Occipital lobe (tissue), 3 donors: ENCODE measurements at places on chromosomes 6 and 20. TPM values are rescaled to one million over a fixed set of nuclear protein-coding genes. Genes with fewer than 3 reads are reported as not detected.

The SPATA25 gene
- 1.7 TPM for total RNA-seq

DNA sequence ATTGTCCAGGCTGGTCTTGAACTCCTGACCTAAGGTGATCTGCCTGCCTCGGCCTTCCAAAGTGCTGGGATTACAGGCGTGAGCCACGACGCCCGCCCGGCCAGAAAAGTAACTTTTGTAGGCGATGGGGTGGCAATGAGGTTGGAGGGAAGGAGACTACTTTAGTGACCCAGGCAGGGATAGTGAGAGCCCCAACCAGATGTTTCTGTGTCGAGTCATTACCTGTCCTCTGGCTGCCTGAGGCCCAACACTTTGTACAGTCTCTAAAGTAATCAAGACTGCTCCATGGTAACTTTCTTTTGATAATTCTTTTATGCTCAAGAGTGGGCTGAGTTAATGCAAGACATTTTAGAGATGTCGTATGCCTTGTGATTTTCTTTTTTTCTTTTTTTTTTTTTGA, 6.8 kb downstream of the SASH1 start:
- no peak for DNase-seq

- no peak for DNase-seq
These were observed 24.8 kb upstream of the MYT1 start for GRCh38 chr20:64139199-64140060.

- no peak for DNase-seq
These were observed 100.5 kb downstream of the ASCC3 start for GRCh38 chr6:100780648-100781047.
